ENCODE measurements at places on chromosomes 1 and 21.

GRCh38 chr1:179031855-179032513 is 6.3 kb downstream of the FAM20B start:
- no peak for ATAC-seq

DNA sequence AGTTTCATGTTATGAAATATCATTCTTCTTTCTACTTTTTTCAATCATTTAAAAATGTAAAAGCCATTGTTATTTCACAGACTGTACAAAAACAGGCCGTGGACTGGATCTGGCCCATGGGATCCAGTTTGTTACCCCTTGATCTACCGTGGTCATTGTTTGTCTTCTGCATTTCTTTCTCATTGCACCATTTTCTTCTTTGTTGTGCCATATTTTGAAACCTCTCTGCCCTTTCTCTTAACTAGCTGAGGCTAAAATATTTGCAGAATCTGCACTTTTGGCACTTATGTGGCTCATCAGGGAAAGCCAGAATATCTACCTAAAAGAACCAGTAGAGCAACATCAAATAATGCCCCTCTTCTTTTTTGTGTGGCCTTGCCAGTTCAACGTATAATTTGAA is 50.5 kb downstream of the DNAJC6 start:
- ATAC-seq: no peak

DNA sequence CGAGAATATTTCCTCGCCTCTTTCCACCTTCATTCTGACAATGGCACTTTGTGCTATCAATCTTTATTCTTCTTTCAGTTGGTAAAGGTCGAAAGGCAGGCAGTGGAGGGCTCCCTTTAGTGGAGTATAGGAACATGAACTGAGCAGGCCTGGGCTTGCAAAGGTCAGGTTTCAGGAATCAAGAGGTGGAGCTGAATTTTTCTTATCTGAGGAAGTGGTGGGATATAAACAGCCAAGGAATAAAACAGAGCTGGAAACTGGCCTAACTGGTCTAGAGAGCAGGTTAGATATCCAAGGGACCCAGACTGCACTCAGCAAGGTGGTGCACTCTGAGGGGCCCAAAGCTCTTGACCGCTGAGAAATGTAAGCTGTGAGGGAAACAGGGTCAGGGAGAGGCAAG is 99.1 kb downstream of the PLA2G4A start:
- ATAC-seq: no peak

DNA sequence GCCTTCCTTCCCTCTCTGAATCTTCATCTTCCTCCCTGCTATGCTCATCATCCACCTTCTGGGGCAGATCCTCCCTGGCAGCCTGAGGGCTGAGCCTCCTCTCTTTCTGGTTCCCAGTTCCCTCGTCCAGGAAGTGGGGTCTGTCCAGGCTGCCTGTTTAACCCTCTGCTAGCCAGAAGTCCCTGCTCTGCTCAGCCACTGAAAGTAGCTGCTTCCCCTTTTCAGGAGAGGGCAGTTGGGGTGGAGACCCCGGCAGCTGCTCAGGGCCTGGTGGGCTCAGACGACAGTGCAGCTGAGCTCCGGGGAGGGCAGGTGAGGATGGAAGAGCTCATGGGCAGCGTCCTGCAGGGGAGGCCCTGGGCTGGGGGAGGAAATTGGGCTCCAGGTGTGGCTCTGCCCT is 43.1 kb upstream of the ETV3 start:
- ATAC-seq: no peak

GRCh38 chr1:54577612-54578011 is 29.6 kb downstream of the ACOT11 start:
- ATAC-seq: no peak

DNA sequence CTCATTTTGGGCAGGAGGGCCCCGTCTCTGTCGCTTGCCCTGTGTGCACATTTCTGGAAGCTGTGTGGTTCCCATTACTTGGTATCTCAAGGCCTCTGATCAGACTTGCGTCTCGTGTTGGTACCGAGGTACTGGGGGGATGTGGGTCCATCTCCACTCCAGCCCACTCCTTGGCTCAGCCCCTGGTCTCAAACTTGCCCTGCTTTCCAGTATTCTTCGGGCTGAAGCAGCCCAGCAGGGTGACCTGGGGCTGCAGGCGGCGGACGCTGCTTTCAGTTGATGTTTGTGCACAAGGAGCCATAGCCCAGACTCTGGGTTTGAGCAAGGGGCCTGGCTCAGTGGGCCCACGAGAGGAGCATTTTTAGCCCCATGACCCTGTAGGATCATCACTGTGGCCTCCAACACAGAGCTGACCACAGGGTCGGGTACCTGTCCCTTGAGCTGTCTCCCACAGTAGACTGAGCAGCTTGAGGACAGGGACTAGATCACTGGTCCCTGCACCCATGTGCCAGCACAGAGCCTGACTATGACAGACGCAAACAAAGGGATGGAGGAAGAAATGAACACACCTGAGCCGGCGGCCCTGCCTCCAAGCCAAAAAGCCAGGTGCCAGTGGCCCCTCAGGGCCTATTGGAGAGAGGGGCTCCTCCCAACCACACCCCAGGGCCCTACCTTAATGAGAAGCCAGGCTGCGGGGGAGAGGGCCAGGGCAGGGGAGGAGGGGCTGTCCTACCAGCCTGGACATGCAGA is 46.8 kb downstream of the CHD5 start:
- ATAC-seq: no peak

- no peak for ATAC-seq
Measured at GRCh38 chr21:22125581-22125980, 1127.4 kb downstream of the NCAM2 start.

DNA sequence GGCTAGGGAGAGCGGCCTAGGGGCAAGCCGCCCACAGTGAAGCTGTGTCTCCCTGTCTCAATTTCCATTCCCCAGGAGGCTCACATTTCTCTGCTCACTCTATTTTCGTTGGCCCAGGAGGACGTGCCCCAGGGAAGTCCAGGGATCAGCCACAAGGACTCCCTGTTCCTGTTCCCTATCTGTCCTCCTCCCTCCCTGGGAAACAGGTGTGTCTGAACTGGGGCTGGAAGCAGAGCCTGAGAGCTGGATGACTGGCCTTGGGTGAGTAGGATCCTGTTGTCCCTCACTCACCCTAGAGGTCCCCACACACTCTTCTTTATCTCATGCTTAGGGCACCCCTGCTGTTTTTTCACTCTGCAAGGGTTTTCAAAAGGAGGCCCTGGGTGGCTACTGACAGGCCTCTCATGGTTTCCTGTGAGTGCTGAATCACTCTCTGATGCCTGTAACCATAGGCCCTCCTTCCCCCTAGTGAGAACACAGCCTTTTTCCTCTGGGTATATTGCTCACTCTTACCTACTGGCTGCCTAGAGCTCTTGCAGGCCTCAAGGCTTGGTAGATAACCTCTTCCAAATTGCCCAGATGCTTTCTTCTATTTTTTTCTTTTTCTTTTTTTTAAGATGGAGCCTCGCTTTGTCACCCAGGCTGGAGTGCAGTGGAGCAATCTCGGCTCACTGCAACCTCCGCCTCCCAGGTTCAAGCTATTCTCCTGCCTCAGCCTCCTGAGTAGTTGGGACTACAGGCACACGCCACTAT is 3.3 kb upstream of the UTP11 start:
- no peak for ATAC-seq

GRCh38 chr1:40690771-40691537 is 550 bp upstream of the NFYC start:
- no peak for ATAC-seq

DNA sequence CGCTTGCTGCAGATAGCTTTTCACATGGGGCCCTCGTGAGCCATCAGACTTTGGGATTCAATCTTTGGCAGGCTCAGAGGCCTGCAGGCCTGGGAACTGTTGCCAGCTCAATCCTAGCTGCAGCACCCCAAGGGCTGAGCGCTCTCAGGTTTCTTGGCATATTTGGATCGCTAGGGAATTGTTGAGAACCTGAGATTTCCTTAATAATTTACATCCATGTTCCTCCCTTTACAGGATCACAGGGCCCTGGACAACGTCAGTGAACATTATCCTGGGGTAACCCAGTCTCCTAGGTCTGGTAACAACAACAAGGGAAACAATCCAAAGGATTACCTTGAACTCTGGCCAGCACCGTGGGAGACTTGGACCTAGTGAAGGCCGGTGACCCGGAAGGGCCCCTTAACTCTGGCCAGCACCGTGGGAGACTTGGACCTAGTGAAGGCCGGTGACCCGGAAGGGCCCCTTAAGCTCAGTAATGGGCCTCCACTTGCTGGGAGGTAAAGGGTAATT is 49.3 kb upstream of the NEK2 start:
- no peak for ATAC-seq

GRCh38 chr1:72397786-72398185 is 115.4 kb upstream of the NEGR1 start:
- ATAC-seq: no peak

GRCh38 chr21:46160907-46161632 is 5.7 kb upstream of the FTCD start:
- ATAC-seq: peak; percentile 55

Data from stimulated activated memory B cell treated with anti-CD40 and anti-IgM and Interleukin-4, amounts not matched to agents 10 μg/mL and 1 μg/mL and 100 μg/mL, for 72 hours (primary cell).